ENCODE measurements at places on chromosomes 7 and 10.

- DNase-seq: no peak
Observed at GRCh38 chr10:125766511-125766910, 9.1 kb downstream of the MMP21 start.

DNA sequence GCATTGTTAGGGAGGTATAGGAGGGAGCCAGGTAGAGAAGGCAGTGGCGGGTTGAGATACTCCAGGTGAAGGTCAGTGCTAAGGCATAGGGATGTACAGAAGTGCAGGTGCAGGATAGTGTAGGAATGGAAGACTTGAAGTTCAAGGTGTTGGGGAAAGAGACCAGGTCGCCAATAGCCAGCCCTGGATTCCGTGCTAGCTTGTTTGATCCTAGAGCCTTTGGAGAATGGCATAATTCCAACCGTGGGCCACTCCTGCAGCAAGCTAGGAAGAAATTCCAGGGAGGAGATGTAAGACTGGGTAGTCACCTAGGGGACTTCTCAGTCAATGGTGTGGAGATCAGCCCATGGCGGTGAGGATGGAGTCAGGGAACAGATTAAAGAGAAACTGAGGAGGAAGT is 272.7 kb downstream of the RPS24 start:
- no peak for DNase-seq

- DNase-seq: no peak
Observed at GRCh38 chr7:20240080-20240926, 23.1 kb upstream of the MACC1 start.

GRCh38 chr10:75902816-75903215 is 471.4 kb downstream of the LRMDA start:
- no peak for DNase-seq

- DNase-seq: no peak
Observed at GRCh38 chr7:15891151-15891881, 204.8 kb upstream of the MEOX2 start.

DNA sequence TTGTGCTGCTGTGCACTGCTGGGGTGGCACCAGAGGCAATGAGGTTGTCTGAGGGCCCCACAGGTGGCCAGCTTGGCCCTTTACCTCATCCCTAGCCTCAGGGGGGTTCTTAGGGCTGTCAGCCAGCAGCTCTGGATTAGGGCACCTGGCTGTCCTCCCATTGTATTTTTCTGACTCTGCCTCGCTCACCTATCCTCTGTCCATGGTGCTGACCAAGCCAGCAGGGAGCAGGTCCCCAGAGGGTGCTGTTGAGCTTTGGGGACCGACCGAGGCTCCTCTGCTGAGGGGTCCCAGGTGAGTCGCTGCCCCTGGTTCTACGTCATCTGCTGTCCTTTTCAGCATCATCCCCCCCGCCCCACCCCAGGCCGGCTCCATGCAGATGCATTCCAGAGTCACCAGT is 32.1 kb upstream of the ZNF735 start:
- DNase-seq: no peak

DNA sequence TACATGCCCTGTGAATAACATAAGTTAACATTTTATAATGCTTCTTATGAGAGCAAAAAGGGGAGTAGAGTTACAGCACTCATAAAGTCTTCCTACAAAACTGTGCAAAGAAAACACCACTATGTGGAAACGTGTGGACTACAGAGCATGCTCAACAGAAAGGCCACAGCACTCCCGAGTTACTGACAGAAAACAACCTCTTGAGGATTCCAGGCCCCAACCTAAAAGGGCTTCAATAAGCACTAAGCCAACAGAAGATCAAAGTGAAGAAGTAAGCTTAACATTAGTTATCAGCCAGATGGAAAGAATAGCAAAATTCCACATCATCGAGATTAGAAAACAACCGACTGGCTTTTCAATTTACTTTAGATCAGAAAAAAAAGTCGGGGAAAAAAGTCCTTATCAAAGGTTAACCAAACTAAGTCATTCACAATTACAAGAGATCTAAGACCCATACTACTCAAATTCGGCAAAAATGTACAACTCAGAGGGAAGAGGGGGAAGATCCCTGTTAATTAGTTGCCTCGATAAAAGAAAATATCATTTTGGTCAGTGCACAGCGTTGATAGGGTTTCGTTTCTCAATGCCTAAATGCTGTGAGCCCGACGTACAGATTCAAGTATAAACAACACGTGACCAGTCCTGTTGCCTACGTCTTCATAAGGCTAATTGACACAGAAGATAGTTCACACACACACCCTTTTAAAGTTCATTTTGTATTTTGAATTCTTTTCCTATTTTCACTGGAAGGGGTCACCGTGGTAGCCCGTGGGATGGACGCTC is 1.4 kb downstream of the KBTBD2 start:
- DNase-seq: no peak

GRCh38 chr10:132916956-132917666 is 25.3 kb downstream of the CFAP46 start:
- DNase-seq: no peak

GRCh38 chr7:146112755-146113154 is 3.8 kb upstream of the CNTNAP2 start:
- DNase-seq: no peak

DNA sequence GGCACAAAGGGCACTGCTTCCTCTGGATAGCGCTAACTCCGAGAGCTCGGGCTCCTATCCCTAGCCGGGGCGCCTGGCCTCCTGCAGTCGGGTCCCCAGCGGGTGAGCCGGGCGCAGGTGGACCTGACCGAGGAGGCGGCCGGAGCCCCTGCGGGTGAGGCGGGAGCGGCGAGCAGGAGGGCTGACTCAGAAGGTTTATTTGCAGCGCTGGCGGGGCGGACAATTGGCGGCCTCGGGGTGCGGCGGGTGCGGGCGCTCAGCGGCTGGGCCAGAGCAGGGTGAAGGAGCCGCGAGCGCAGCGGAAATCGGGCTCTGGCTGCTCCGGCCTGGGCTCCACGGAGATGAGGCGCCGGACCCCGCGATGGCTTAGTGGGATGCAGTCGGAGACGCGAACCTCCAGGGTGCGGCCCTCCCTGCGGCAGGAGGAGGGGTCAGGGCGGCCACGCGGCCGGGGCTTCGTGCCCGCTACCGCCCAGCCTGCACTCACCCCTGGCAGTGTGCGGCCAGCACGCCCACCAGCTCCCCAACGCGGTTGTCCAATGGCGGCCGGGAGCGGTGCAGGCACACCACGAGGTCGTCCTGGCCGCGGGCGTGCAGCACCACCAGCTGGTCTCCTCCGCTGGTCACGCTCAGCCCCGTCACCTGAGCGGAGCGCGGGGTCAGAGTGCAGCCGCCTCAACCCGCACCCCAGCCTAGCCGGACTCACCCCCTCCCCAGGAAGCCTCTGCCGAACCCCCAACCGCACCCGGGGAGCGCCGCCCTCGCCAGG is 16.1 kb downstream of the MYO1G start:
- no peak for DNase-seq

- no peak for DNase-seq
Observed at GRCh38 chr7:27158436-27159265, 2.2 kb upstream of the HOXA7 start.

GRCh38 chr10:95308389-95309302 is 17.8 kb upstream of the PDLIM1 start:
- DNase-seq: no peak

GRCh38 chr7:96306385-96307125 is 15.3 kb downstream of the SLC25A13 start:
- DNase-seq: no peak

- peak; percentile 4 for DNase-seq
Observed at GRCh38 chr10:50310560-50311174, 59.4 kb upstream of the ASAH2 start.
